ENCODE measurements at places on chromosomes 2 and 18.

GRCh38 chr2:120220756-120221155 is 2.4 kb downstream of the TMEM185B start:
- DNase-seq: no peak

- no peak for DNase-seq
These were observed 51.6 kb upstream of the FHL2 start for GRCh38 chr2:105450471-105450870.

DNA sequence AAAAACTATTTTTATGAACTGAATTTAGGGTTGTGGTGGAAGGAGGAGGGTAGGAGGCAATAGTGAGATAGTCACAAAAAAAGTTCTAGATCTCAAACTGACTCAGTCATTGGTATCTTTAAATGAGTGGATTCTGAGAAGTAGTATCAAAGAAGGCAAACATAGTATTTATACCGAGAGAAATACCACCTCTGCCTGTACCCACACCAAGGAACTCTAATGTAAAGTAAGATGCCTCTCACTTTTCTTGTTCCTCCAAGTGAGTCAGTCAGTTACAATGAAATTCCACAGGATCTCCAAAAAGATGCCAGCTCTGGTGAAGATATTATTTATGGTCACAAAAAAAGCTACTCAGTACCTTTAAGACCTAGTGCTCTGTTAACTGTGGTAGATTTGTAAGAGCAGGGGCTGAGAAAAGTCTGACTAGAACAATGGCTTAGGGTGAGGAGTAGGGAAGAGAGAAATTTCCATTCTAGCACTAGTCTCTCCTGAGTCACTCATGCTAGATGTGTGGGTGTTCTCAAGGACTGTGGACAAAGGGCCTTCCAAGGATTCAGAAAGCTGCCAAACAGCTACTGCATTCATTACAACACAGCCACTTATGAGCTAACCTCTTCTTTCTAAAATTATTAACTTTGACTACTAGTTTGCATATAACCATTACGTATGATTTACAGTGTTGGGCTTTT is 36.3 kb downstream of the YWHAQ start:
- no peak for DNase-seq

- DNase-seq: no peak
These were observed 30.0 kb downstream of the IL1R2 start for GRCh38 chr2:102021779-102022178.
